Effector CD4-positive, alpha-beta T cell (primary cell): ENCODE measurements at places on chromosomes 4 and X.

GRCh38 chr4:3034231-3034630 is 40.1 kb downstream of the HTT-AS start:
- DNase-seq: no peak

- no peak for DNase-seq
Measured at GRCh38 chrX:45202171-45202570, 1.5 kb upstream of the DIPK2B start.

- DNase-seq: no peak
Measured at GRCh38 chrX:132743086-132743485, 215.3 kb downstream of the HS6ST2 start.

GRCh38 chrX:73766431-73766795 is 203.4 kb downstream of the CHIC1 start:
- DNase-seq: no peak

GRCh38 chr4:105112274-105112673 is 34.4 kb upstream of the TET2 start:
- DNase-seq: no peak

DNA sequence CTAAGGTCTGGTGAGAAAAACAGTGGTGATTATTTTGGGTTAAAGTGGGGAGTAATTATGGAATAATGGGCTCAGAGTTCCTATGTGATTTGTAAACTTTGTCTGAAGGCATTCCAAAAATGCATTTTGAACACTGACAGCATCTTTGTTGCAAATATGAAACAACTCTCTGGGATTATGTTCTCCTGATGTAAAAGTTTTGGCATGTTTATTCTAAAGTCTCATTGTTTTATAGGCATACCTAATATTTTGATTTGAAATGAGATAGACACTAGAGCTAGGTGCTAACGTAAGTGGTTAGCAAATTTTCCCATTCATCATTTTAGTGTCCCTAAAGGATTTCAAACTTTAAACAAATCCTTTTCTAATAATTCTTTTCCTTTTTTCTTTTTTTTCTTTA is 140.9 kb upstream of the ANXA3 start:
- no peak for DNase-seq

DNA sequence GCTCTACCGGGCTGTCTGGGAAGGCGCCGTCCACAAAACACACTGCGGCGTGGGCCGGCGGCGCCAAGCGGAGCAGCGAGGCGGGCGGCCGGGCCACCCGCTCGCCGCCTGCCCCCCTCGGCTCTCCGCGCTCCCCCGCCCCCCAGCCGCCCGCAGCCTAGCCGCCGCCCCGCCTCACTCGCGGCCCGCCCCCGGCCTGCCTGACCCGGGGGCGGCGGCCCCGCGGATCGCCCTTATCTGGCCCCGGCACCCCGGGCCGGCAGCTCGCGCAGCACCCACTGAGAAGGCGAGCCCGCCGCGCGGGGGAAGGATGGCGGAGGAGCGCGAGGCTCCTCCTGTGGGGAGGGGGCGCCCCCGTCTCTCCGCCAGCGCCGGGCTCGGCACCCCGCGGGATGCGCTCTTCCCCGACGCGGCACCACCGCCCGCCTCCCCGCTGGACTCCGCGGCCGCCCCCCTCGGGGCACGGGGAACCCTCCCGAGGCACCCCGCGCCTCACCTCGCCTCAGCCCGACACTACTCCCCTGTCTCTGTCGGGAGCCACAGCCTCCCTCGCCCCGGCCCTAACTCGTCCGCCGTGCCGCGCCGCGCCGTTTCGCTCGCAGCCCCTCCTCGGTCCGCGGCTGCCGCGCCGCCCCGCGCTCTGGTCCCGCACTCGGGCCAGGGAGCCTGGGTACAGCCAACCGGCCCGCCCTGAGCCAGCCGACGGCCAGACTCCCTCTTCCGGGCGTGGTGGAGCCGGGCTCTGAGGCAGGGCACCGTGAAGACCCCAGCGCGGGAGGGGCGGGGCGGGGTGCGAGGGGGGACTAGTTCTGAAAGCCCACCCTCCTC is 566 bp downstream of the ATP11C start:
- DNase-seq: peak; percentile 25

GRCh38 chr4:75907966-75908365 is 5.7 kb upstream of the PPEF2 start:
- DNase-seq: no peak

DNA sequence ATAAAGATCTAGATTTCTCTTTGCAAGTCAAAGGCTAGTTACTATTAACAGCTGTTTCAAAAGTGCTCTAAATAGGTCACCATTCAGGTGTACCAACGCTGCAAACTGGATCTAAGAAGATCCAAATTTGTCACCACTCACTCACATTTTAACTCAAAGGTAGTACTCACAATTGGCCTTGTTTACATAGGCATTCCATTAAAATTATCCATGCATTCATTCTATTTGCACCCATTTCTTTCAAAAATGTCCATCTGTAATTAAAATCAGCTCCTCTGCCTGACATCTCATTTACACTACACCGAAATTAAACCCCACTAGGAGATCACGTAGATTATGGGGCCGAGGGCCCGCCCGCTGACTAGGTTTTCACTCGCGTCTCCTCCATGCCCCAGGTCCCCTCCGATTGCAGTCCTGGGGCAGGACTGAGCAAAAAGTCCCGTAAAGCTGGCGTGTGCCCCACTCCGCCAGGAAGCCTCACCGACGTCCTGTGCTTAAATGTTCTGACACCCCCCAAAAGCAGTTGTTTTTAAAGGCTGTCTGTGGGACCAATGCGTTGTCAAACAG is 1.3 kb upstream of the ING2 start:
- no peak for DNase-seq

DNA sequence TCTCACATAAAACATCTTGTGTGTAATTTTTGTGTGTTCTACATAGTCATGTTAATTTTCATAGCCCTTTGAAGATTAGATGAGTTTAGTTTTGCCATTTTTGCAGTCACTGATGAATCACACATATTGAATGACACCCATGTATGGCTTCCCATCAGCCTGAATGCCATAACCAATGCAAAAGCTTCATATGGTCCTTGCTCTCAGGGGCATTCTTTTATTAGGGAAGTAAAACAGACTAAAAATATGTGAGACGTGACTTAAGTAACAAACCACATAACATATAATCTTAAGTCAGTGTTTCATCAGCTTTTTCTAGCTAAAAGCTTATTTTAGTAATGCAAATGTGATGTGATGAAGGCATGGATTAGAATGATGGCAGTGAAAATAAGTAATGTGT is 8.2 kb downstream of the SLC25A4 start:
- DNase-seq: no peak

DNA sequence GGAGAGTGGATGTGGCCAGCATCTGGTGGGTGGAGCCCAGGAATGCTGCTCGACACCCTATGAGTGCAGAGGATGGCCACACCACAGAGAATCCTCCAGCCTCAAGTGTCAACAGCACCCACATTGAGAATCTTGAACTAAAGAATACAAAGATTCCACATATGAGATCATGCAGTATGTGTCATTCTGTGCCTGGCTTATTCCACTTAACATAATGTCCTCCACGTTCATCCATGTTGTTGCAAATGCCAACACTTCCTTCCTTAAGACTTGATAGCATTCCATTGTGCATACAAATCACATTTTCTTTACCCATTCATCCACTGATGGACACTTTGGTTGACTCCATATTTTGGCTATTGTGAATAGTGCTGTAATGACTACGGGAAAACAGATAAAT is 145.8 kb downstream of the PRKX start:
- DNase-seq: no peak

DNA sequence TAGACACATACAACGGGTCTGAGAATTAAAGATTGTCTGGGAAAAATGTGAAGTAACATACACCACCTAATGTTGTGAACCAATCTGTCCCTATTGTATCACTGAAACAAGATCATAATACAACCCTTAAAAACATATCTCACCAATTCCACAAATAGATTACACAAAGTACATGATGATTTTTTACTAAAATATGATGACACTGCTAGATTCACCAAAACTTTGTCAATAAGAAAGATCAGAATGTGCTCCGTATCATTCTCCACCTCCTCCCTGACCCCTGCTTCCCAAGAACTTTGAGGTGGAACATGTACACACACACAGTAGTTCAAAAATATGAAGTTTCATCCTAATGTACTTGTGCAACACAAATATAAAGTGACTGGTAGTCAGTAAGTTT is 862.0 kb downstream of the PCDH18 start:
- DNase-seq: no peak

DNA sequence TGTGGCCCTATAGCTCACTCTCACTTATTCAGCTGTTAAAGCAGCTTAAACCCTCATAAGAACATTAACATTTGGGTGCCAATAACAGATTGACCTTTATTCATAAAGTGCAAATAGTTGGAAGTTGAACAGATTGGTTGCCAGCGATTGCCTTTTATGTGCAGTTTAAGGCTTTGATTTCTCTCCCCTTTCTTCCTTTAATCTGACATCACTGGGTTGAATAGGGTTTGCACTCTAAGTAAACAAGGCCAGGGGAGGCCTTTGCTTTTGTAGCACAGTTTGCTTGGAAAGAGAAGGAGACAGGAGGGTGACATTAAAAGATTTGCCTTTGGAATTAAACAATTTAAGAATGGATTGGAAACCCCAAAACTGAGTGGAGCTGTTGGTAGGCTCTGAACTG is 114.3 kb downstream of the NKX6-1 start:
- DNase-seq: no peak

- no peak for DNase-seq
Measured at GRCh38 chrX:100070334-100070849, 339.7 kb downstream of the PCDH19 start.

GRCh38 chr4:16607241-16608066 is 291.0 kb downstream of the LDB2 start:
- no peak for DNase-seq

GRCh38 chrX:153762626-153763173 is 1.3 kb upstream of the PLXNB3 start:
- DNase-seq: no peak

DNA sequence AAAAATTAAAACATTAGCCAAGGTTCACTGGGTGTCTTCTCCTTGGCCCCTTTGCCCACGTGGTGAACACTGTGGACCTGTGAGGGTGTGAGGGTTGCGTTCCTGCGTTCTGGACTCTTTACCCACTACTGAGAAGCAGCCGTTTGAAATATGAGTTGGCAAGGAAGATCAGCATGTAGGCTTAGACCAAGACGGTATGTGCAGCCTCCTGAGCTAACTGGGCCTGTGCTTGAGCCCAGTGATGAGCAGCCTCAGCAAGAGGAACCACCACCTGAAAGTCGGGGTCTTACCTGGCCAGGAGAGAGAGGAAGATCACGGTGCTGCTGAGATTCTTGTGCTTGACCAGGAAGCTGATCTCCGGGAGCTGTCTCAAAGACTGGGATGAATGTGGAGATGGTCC is 19.5 kb downstream of the RGS12 start:
- DNase-seq: no peak

- no peak for DNase-seq
Measured at GRCh38 chr4:184337907-184338306, 120.2 kb upstream of the ENPP6 start.

- DNase-seq: no peak
Measured at GRCh38 chr4:4789462-4789861, 70.0 kb upstream of the MSX1 start.

DNA sequence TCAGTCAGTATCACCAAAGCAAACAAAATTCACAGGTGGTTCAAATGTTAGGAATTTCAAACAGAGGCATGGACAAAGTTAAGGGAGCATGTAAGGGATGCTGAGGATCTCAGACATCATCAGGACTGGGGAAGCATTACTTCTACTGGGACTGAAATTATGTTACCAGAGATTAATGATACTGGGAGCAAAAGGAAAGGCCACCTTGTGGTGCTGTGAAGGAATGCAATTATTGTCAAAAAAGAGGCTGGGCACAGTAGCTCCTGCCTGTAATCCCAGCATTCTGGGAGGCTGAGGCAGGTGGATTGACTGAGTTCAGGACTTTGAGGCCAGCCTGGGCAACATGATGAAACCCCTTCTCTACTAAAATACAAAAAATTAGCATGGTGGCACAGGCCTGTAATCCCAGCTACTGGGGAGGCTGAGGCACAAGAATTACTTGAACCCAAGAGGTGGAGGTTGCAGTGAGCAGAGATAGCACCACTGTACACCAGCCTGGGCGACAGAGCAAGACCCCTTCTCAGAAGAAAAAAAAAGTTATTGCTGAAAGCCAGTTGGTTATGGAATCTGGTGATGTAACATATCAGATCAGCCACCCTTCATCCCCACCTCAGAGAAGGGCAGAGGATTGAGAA is 954.3 kb downstream of the PCDH7 start:
- DNase-seq: no peak

DNA sequence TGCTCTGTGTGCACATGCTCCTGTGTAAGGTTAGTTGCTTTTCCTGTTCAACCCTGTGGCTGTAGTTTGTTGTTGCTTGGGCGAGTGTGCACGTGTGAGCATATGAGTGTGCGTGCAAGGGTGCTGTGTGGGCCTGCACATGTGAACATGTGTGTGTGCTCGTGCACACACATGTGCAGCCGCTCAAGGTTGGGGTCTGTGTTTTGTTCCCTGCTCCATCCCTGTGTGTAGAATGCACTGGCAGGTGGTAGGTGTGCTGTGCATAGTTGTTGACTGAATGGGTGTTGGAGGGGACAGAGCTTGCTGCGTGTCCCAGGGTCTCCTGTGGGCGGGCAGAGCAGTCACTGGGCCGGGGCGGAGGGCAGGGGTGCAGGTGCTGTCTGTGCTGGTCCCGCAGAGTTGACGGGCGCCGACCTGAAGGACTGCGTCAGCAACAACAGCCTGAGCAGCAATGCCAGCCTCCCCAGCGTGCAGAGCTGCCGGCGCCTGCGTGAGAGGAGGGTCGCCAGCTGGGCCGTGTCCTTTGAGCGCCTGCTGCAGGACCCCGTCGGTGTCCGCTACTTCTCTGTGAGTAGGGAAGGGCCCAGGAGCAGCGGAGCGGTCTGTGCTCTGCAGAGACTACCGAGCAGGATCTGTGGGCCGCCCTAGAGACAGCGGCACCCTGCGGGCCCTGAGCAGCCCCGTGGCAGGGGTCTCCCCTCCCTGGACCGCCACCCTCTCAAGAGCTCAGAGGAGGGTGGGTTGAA is 27.9 kb upstream of the HGFAC start:
- DNase-seq: no peak

DNA sequence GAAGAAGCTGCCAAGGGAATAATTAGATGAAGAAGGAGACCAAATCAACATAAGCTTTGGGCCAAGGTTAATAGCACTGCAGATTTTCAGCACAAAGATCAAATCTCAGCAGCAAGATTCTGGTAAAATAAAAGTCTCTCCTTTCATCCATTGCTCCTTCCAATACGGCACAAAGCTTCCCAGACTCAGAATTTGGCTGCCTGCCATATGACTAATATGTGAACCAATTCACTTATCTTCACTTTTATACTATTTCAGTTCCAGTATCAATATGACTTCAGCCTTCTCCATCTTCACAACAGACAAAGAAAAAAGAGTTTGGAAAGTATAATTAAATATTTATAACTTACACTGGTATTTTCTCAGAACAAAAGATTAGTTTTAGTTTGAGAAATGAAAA is 978.3 kb upstream of the GRID2 start:
- DNase-seq: no peak
